Stimulated activated CD4-positive, alpha-beta T cell treated with anti-CD3 and anti-CD28 coated beads, Interleukin-4, amount 100 ng/mL, for 4 hours (primary cell): ENCODE measurements at places on chromosomes 2 and 18.

DNA sequence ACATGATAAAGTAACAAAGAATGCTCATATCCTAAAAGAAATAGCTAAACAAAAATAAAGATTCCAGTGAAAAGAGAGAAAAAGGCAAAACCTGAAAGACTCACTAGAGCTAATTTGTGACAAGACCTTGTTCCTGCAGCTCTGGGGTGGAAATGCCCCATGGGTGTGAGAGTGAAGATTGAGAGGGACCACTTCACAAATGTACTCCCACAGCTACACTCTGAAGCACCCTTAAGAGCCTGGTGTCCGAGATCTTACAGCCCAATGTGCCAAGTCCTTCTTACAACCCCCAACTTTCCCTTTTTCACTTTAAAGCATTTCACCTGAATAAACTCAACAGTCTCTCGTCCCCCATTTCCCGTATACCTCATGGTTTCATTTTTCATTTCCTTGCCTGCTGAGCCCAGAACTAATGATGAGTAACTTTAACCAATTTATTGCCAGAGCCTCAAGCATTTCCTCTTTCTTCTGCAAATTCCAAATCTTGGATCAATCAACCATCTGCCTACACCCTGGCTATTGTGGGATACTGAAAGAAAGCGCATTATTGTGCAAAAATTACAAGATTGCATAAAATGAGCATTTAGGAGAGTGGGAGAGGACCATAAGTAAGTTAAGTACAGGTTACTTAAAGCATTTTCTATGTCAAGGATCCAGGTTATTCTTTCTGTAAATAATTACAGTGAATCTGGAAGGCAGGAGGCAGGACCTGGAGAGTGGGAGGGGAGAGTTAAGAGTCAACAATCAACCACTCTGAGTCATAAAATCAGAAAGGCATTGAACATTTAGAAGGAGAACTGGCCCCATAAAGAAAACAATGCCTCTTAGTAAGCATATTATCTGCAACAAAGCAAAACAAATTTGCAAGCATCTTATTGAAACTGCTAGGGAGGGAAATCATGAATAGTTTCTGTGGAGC lies 804.4 kb upstream of the CELF4 start:
- DNase-seq, result no peak

DNA sequence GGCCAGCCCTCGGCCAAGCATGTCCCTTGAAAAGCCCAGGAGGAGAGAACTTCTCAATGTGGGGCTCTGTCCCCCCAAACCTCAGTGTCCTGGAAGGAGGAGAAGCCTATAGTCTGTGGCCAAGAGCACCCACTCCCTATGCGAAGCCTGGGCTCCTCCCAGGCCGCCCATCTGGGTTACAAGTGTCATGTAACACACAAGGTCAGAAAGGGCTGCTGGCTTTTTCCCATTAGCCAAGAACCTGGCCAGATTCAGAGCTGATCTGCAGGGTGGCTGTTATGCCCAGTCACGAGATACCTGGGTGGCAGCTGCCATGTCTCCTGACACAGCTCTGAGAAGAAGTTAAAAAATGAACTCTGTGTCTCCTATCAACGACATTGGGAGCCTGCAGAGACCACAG lies 170.7 kb downstream of the TNS1 start:
- no peak for DNase-seq

DNA sequence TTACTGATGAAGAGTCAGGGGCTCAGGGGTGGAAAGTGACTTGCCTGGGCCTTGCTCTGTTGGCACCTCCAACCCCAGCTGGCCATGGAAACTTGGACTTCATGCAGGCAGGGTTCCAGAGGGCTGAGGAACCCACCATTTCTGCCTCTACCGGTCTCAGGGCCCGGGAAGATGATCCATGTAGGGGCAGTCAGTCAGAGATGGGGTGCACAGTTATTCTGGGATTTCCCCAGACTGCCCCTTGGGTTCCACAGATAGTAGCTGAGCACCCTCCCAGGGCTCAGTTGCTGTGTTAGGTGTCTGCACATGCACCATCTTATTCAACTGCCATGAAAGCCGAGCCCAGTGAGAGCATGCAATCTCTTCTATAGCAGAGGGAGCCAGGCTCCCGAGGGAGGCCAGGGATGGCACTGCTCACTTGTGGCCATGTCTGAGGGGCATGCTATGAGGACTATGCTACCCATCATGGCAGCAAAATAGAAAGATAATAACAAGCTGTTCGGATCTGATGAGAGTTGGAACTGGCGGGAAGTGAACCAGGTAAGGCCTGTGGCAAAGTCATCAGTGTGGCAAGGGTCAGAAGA lies 37.3 kb downstream of the RHOB start:
- DNase-seq, result no peak

DNA sequence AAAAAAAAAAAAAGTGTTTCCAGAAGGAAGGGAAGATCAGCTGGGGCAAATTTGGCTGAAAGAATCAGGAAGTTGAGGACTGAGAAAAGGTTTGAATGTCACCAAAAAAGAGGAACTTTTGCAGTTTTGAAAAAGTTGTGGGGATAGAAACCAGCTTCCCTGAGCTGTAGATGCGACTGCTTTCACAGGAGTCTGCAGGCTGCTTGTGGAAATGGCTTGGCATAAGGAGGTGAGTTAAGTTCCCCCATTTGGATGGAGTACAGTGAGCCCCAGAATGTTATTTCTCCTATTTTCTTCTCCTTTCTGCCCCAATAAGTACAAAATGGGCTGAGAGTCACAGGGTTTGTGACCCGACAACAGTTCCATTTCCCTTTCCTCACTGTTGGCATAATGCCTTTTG lies 16.5 kb upstream of the ME2 start:
- no peak for DNase-seq

DNA sequence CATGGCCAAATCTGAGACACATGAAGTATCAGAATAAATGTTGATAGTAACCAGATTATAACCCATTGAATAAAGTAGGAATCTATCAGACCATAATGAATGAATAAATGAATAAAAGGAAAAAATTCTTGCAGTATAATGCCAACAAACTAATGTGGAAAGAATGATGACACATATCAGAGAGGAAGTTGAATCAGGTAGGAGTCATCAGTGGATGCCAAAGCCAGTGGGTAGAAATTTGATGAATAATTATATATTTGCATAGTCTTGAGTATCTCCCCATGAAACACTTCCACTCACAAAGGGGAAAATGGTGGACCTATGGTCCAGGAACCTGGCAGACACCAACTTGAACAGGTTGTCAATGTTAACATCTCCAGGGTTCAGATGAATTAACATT lies 68.6 kb downstream of the GALNT3 start:
- no peak for DNase-seq

- DNase-seq, result no peak
Observed at GRCh38 chr2:31337197-31337596, 77.3 kb downstream of the XDH start.
